LHCN-M2 (cell line): ENCODE measurements at places on chromosomes 12 and 14. TPM values are rescaled to one million over a fixed set of nuclear protein-coding genes. Genes with fewer than 3 reads are reported as not detected.

DNA sequence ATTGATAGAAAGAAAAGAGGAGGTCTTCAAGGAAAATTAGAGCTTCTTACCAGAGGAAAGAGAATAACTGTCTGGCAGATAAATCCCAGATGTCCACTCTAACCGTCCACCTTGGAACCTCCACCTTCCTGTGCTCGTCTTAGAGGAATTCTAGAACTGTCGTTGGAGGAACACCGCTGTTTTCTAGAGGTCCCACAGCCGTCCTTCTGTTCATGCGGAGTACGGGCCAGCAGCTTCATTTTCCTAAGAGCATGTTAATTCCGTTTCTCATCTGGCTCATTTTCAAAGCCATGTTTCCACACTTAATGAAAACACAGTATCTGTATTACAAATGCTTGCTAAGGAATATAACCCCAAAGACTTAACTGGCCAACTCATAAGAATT is 107.9 kb upstream of the ESRRB start:
- DNase-seq, result no peak

GRCh38 chr12:103561174-103561573 is 25.9 kb upstream of the STAB2 start:
- DNase-seq, result peak; percentile 39

GRCh38 chr14:70013271-70013873 is 134.2 kb downstream of the SMOC1 start:
- DNase-seq, result peak; percentile 21

DNA sequence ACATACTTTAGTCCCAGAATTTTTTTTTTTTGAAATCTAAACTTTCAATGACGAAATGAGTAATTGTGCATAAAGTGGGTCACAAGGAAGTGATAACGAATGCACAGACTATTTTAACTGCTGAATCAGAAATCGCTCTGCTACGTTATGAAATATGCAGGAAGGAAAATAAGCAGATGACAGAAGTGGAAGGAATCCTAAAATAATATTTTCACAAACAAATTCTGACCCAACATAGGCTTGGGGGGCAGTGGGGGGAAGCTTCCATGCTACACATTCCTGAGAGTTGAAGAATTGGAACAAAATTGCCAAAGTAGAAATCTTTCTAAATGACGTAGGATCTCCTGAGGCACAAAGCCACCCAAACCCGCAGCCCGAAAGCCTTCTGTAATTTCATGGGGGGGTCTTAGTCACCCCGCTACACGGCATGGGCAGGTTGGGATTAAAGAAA is 89.6 kb downstream of the ARF6 start:
- DNase-seq, result peak; percentile 91

GRCh38 chr12:6281081-6281809 is 29.2 kb upstream of the PLEKHG6 start:
- no peak for DNase-seq

Gene HOXC12
- total RNA-seq, result 0.34 and 0.38 TPM in 2 replicates

Gene ZC3H10
- 3.6 and 3.8 TPM in 2 replicates for total RNA-seq

DNA sequence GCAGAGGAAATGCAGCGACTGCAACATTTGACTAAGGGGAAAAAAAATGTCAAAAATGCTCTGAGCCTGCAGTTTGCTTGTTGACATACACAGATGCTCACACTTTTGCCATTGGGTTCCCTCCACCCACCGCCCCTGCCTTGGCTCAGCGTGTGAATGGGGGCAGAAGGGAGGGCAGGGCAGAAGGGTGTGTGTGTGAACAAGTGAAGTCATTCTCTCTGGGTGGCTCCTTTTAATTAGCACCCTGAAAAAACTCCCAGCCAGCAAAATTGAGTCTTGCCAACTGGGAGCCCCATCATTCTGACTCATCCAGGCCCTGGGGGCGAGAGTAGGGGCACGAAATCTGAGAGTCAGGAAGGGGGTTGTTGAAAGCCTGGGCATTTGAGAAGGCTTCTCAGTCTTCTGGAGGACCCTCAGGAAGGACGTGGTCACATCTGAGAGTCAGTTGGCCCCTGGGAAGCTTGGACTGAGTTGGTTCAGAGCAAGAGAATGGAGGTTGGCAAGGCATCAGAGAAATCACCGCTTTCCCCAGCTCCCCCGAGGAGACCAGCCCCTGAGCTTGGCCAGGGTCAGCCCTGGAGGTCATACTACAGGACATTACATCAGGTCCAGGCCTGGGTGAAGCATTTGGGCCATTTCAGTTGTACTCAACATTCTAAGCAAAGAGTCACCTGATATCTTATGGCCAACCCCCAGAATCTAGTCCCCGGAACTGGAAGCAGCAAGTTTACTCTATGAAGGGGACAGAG is 22.7 kb upstream of the KRT78 start:
- peak; percentile 49 for DNase-seq

Gene NCKAP5L
- total RNA-seq, result 27.8 and 29.8 TPM in 2 replicates

Gene GPRC5D
- total RNA-seq, result not detected in 2 replicates

GRCh38 chr12:22416801-22417200 is 82.3 kb upstream of the ST8SIA1 start:
- no peak for DNase-seq

Gene SLC6A12
- not detected in 2 replicates for total RNA-seq

DNA sequence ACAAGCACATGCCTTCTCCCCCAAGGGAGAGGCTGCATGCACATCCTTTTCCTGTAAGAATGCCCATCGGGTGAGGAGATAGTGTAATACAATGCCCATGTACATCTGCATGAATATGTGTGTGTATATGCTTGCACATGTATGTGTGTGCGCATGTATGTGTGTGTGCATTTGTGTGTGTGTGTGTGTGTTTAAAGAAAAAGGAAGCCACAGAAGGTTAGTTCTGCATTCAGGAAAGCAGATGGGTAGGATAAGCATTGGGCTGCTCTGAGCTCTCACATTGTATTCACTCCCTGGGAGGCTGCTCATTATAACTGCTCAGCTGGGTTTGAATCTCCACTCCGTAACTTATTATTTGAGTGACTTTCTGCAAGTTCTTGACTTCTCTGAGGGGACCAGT is 74.3 kb downstream of the GALNT8 start:
- no peak for DNase-seq

- DNase-seq, result no peak
Observed at GRCh38 chr12:43099691-43100163, 452.3 kb downstream of the ADAMTS20 start.

DNA sequence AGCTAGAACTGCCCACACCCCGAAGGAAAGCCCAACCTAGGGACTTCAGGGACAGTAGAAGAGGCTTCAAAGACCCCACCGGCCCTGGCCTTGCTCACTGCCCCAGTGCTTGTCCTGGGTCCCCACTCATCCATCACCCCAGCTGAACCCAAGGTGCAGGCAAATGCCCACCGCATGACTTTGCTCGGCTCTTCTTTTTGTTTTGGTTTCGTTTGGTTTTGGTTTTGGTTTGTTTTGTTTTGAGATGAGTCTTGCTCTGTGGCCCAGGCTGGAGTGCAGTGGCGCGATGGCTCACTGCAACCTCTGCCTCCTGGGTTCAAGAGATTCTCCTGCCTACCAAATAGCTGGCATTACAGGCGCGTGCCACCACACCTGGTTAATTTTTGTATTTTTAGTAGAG is 9.0 kb downstream of the CCDC85C start:
- no peak for DNase-seq

GRCh38 chr12:74732826-74733225 is 195.2 kb downstream of the ATXN7L3B start:
- no peak for DNase-seq

DNA sequence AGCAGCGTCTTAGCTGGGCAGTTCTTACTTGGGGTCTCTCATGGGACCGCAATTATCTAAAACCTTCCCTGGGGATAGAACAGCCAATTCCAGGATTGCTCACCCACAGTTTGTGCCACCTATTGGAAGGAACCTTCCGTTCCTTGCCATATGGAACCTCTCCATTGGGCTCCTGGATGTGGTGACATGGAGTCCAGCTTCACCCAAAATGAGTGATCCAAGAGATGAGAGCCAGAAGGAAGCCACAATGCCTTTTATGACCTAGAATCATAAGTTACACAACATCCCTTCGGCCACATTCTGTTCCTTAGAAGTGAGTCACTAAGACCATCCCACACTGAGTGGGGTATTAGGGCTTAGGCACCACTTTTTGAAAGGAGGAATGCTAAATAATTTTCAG is 164.4 kb downstream of the FBXL14 start:
- peak; percentile 95 for DNase-seq

DNA sequence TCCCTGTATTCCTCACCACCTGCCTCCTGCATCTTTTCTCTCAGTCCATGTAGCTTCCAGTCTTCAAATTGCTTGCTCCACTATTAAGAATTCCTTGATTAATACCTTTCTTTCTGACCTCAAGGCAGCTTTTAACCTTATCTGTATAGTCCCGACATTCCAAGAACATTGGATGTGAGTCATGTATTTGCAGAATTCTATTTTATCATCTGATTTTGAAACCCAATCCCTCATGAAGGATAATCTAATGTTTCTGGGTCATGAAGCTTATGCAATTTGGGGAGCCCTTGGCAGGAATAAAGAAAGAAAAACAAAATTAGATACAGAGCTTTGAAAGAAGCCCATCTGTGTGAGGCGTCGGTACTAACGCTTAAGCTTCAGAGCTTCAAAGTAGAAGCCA is 63.4 kb upstream of the CCND2 start:
- DNase-seq, result peak; percentile 5

DNA sequence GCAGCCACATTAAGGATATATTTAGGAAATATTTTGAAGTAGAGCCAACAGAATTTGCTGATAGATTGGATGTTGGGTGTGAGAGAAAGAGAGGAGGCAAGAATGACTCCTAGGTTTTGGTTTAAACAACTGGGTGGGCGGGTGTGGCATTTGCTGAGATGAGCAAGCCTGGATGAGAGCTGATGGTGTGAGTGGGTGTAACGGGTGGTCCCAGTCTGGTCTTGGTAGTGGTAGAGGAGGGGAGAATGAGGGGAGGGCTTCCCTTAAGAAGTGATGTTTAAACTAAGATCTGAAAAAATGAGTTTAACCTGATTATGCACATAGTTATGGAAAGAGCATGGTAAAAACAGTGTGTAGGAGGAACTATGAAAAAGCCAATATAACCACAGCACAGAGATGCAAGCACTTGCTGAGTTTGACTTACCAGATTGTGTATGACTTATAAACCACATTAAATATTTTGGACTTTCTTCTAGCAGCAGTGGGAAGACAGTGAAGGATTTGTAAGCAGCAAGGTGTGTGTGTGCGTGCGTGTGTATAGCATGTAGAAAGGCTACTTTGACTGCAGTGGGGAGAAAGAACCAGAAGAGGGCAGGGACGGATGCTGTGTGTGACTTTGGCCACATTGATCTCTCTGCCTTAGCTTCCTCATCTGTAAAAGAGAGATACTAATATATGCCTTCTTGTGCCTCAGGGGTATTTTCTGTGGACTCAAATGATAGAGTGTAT is 139.7 kb downstream of the PRIMA1 start:
- no peak for DNase-seq

Gene MORN3
- 0.06 TPM in 1 of 2 replicates, not detected in the other for total RNA-seq

Gene PTPRO
- total RNA-seq, result 0.45 and 0.63 TPM in 2 replicates

DNA sequence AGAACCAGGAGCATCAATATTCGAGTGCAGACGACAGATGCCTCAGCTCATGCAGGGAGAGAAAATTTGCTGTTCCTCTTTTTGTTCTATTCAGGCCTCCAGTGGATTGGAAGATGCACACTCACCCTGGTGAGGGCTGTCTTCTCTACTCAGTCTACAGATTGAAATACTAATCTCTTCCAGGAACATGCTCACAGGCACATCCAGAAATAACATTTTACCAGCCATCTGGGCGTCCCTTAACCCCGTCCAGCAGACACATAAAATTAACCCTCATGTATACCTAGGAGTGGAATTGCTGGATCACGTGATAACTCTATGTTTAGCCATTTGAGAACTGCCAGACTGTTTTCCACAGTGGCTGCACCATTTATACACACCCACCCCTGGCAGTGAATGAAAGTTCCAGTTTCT is 4.5 kb upstream of the OAS2 start:
- no peak for DNase-seq

Gene TSPAN8
- total RNA-seq, result 0.29 TPM in 1 of 2 replicates, not detected in the other

GRCh38 chr12:14424545-14424944 is 59.1 kb downstream of the ATF7IP start:
- no peak for DNase-seq

Gene B3GNT4
- 0.06 TPM in 1 of 2 replicates, not detected in the other for total RNA-seq

Gene DAO
- total RNA-seq, result not detected in 2 replicates
